ENCODE measurements at places on chromosomes 6 and 20.

GRCh38 chr20:62458275-62459251 is 17.2 kb downstream of the GATA5 start:
- DNase-seq, result no peak

GRCh38 chr20:14715400-14715799 is 378.0 kb upstream of the FLRT3 start:
- no peak for DNase-seq

DNA sequence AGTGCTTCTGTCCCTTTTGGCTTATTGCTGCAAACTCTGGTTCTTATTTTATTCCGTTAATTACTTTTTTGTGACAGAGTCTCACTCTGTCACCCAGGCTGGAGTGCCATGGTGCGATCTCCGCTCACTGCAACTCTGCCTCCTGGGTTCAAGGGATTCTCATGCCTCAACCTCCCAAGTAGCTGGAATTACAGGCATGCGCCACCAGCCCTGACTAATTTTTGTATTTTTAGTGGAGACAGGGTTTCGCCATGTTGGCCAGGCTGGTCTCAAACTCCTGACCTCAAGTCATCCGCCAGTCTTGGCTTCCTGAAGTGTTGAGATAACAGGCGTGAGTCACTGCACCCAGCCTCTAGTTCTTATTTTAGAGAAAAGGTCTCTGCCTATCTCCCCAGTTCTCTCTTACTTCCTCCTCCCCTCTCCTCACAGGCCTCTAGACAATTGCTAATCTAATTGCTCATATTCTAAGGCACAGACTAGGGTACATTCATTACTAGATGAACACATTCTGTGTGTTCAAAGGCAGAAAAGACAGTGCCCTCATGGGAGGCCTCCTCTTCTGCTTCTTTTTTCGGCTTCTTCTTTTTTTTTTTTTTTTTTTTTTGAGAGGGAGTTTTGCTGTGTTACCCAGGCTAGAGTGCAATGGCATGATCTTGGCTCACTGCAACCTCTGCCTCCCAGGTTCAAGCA is 27.0 kb downstream of the EDEM2 start:
- DNase-seq, result no peak

GRCh38 chr20:54082100-54082499 is 11.7 kb upstream of the BCAS1 start:
- no peak for DNase-seq

DNA sequence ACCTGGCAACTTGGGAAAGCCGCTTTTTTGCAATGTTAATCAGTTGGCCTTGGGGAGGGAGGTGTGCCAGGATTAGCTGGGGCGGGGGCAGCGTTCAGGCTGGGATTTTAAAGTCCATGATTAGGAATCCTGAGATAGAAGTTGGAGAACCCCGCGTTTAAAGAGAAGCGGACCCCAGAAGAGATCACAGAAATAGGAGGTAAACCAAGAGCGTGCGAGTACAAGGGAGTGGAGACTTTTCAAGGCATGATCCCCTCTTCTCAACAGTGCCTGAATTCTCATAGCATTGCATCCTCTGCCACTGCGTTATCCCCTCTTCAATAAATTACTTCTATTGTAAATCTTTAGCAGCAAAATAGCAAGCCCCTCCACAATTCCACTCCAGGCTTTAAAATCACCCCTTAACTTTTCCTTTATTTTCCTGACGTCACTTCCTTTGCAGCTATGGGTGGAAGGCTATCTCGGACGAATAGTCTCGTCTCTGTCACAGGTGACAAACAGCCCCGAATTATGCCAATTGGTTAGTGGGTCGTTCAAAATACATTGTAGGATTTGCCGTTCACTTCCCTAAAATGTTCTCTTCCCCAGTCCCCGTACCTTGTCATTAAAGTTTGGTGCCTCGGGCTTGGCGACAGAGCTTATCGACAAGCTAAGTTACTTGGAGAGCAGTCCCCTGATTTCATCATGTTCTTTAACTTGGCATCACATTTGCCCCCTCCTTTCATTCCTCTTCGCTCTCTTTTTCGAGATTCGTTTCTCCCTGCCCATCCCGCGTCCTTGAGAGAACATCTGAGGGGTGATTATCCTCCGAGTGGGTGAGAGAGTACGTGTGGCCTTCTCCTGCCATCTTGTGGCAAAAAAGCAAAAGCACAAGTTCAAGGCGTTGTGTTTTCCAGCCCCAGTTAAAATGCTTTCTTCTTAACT is 17.1 kb downstream of the OR2B2 start:
- peak; percentile 75 for DNase-seq

GRCh38 chr6:43378631-43379030 is 9.2 kb upstream of the ZNF318 start:
- DNase-seq, result no peak

DNA sequence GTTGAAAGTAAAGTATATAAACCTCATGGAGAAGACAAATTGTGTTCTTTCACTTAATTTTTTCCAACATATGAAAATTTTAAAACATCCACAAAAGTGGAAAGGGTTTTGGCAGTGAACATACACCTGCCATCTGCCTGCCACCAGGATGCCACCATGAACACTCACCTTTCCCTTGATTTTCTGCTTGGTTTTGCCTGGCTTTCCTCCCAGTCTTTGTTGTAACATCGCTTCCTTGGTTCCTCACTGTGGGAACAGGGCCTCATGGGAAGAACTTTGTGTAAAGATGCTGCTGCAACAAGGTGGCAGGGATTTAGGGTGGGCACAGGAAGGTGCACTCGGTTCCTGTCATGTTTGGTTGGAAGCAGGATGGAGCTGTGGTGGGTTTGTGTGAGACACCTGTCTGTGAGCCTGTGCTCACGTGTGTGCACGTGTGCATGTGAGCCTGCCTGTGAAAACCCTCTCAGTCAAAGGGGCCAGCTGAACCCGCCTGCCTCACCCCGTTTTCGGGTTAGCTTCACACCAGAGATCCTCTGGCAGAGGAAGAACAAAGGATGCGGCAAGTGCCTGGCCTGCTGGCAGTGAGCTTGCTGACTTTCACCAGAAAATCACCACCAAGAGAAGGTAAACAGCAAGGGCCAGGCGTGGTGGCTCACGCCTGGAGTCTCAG is 11.0 kb upstream of the RBM38 start:
- DNase-seq, result no peak
